ENCODE measurements at places on chromosomes 11 and 22.
A peak's percentile ranks its signal among the peaks of the same experiment; 100 is the strongest.

DNA sequence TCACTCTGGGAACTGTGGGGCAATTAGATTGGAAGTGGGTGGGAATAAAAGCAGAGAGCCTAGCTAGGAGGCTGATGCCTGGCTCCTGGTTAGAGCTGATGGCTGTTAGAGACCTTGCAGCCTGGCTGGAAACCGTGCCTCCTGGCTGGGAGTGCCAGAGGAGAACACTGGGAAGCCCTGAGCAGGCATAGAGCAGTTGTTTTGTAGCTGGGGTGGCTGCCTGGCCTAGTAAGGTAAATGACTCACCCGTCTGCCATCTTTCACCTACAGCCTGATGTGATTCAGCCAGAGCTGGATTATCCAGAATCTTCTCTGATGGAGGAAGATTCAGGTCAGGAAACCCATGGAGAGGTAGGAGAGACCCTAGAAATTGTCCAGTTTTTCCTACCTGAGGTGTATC is 6.1 kb downstream of the UQCR10 start:
- no peak for DNase-seq
- no peaks in the 10 kb centered on the region for H3K4me1 ChIP-seq
- H3K27me3 ChIP-seq: no peaks in the 10 kb centered on the region
- H3K27ac ChIP-seq: no peak overlapping the region
- no peaks in the 10 kb centered on the region for H3K36me3 ChIP-seq

DNA sequence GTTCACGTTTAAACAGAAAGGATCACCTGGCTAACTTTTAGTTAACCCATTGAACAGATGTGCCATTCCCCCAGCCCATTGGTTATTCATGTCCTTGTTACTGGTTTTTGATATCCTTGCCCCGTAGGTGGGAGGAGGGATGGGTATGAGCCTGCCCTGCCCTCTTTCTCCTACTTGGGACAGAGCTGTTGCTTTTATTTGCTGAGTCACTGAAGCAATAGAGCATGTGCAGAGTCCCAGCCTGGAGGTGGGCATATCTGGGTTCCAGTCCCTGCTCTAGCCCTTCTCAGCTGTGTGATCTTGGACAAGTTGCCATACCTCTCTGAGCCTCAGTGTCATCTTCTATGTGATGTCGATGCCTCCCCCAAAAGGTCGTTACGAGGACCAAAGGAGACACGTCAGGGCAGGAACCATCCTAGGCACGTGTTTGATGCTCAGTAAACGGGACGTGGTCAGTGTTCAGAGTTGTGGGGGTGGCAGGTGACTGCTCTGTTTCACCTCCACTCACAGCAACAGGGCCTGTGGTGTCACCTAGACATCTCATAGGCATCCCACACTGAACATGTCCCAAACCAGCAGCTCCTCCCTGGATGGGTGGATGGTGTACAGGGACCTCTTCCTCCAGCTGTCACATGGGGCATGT is 61.0 kb downstream of the BMAL1 start:
- no peak for DNase-seq
- no peaks in the 10 kb centered on the region for H3K27me3 ChIP-seq
- no peak overlapping the region for H3K4me3 ChIP-seq
- H3K4me1 ChIP-seq: no peaks in the 10 kb centered on the region

GRCh38 chr11:6505577-6506240 is 8.6 kb downstream of the DNHD1 start:
- peak; percentile 25 for DNase-seq
- no peak overlapping the region for H3K27ac ChIP-seq
- no peaks in the 10 kb centered on the region for H3K27me3 ChIP-seq
- H3K4me3 ChIP-seq: no peak overlapping the region
- H3K4me1 ChIP-seq: no peaks in the 10 kb centered on the region

DNA sequence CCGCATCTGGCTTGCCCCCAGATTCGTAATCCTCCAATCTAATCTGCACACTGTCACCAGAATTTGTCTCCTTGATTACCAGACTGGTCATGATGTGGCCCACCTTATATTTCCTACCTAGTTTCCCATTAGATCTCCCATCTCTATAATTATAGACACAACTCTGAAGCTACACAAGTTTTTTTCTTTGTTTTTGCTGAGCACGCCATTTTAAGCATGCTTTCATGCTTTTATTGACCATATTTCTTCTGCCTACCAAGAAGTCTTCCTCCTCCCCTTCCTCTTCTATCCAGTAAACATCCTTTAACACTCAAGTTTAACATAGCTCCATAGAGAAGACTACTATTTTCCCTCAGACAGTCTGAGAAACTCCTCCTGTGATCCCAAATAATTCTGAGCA is 24.3 kb upstream of the DEPDC7 start:
- no peaks in the 10 kb centered on the region for H3K36me3 ChIP-seq
- H3K27ac ChIP-seq: no peak overlapping the region
- H3K27me3 ChIP-seq: no peaks in the 10 kb centered on the region
- no peaks in the 10 kb centered on the region for H3K4me1 ChIP-seq

DNA sequence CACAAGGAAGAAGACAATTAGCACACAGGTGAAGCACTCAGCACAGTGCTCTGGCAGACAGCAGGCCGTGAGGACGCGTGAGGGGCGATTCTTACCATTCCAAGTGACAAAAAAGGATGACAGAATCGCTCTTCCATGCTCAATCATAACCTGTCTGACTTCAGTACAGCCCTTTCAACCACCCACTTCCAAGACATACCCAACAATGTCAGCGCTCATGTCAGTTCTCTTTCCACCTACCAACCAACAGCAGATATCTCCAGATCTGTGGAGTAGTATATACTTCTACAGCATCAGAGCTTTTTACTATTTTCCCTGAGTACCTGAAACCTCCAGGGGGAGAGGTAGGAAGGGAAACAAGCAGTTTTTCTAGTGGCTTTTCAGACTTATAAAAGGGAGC is 40.2 kb downstream of the MORC2 start:
- no peaks in the 10 kb centered on the region for H3K4me1 ChIP-seq
- H3K27ac ChIP-seq: no peak overlapping the region
- H3K4me3 ChIP-seq: no peak overlapping the region
- no peak for DNase-seq

DNA sequence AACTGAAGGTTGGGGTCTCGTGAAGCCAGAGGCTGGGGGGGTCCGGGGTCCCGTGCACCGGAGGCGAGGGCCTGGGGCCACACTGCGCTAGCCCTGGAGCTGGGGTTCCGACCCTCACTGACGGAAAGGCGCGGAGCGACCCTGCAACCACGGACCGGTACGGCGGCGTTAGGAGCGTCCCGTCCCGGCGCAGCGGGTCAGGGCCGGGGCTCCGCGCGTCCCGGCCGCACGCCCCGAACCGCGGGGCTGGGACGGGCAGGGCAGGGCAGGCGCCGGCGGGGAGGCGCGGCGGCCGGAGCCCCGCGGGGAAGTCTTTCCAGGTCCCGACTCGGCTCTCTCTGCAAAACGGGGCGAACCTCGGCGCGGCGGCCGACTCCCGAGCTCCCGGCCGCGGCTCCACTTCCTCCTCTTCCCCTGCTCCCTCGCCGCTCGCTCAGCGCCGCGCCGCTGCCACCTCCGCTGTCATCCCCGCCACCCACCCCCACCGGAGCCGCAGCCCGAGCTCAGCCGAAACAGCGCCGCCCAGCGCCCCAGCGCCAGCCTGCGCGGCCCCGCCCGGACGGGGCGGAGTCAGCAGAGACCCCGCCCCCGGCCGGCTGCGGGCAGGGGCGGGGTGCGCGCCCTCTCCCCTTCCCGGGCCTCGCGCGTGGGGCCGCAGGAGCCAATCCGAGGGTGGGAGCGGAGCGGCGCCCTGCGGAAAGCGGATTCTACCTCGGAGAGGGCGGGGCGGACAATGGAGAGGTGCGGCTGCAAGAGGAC is at the start of gene GDPD5:
Gene GDPD5 (minus strand): TSS at position 509 of the 759 bp plus-strand sequence. CDS start 48,206 bp downstream, outside the sequence.
- peak within 1 kb of the TSS; percentile 67 for H3K4me3 ChIP-seq
- H3K4me1 ChIP-seq: no peaks in the 10 kb centered on the region
- H3K27me3 ChIP-seq: peaks cover 13% of the 10 kb centered on the region
- H3K27ac ChIP-seq: no peak within 1 kb of the TSS
- peak; percentile 55 for DNase-seq
- no peaks in the 10 kb centered on the region for H3K36me3 ChIP-seq

DNA sequence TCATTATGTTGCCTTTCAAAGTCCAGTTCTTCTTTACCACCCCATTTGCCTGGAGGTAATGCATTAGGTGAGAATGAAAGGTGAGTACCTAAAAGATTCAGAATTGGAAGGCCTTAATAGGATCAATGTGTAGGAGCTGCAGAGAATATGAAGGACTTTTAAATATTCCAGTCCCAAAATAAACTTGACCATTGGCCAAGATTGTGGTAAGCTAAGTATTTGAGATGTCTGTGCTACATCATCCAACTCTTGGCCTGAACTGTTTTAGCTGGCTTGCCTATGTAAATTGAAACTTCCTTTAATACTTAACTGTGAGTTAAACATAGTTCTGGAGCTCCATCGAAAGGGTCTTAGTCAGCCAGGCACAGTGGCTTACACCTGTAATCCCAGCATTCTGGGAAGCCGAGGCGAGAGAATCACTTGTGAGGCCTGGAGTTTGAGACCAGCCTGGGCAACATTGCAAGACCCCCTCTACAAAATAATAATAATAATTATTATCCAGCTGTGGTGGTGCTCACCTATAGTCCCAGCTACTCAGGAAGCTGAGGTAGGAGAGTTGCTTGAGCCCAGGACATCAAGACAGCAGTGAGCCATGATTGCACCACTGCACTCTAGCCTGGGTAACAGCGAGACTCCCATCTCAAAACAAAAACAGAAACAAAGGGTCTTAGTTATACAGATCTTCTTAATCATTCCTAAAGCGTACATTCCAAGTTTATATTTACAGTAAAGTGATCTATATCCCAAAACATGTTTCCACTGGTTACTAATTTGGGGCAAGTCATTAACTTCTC is 29.8 kb downstream of the MTMR3 start:
- no peak overlapping the region for H3K4me3 ChIP-seq
- DNase-seq: no peak
- H3K4me1 ChIP-seq: peaks cover 3% of the 10 kb centered on the region
- no peak overlapping the region for H3K27ac ChIP-seq
- no peaks in the 10 kb centered on the region for H3K36me3 ChIP-seq

DNA sequence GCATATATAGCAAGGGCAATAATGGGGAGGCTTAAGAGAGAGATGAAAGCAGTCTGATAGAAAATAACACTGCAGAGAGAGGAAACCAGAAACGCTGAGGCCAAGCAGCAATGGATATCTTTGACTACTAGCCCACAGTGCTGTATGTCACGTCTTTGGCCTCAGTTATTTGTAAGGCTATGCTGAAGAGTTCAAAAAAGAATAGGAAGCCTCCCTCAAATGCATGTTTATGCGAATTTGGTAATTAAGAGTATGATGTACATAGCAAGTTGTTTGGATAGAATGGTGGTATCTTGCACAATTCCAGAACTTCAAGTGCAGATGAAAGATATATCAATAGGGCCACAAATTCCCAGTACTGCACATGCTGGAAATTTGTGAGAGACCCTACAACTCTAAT is 89.2 kb downstream of the MPPED2 start:
- no peaks in the 10 kb centered on the region for H3K4me1 ChIP-seq
- H3K27me3 ChIP-seq: no peaks in the 10 kb centered on the region
- H3K27ac ChIP-seq: no peak overlapping the region
